ENCODE measurements at places on chromosomes 1 and 21.

- peak; percentile 49 for DNase-seq
Measured at GRCh38 chr1:93612510-93612909, 69.1 kb downstream of the BCAR3 start.

GRCh38 chr1:56773341-56774066, 45.7 kb downstream of the FYB2 start:
- DNase-seq = peak; percentile 86

GRCh38 chr1:110606657-110607535, 738 bp upstream of the KCNA2 start:
- DNase-seq = peak; percentile 73

DNA sequence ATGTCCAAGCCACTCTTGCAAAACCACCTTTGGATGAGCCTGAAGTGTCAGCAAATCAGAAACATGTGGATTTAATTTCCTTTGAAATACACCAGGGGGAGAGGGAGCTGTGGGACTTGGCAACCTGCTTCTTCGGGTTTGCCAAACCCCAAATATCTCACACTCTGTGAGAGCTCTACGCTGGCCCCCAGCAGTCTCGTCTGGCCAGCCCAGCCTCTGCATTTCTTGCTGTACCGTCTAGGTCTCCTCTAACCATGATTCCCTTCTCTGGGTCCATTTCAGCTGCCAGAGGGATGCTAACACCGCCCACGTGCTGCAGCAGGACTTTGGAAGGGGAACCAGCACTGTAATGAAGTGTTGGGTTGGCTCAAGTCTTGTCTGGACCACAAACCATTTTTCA, 114.6 kb downstream of the MRPS6 start:
- DNase-seq = no peak

- DNase-seq = peak; percentile 45
Measured at GRCh38 chr1:229139331-229140118, 131.4 kb upstream of the RAB4A start.
